Neural crest cell (in vitro differentiated cells): ENCODE measurements at places on chromosomes 5 and 9. TPM values are rescaled to one million over a fixed set of nuclear protein-coding genes. Genes with fewer than 3 reads are reported as not detected.

DNA sequence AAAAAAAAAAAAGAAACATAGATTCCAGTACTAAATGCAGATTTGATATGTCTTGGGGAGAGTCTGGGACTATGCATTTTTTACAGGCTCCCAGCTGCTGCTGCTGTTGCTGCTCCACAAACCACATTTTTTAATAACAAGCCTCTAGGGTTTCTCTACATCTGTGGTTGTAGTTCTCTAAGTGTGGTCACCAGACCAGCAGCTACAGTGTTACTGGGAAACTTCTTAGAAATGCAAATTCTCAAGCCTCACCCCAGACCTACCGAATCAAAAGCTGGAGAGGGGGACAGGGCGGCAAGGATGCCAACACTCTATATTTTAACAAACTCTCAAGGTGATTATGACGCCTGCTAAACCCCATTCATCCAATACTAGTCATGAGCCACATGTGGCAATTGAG, 293.4 kb upstream of the PTGER4 start:
- DNase-seq, result no peak

GRCh38 chr5:96946381-96946780, 10.5 kb downstream of the LNPEP start:
- DNase-seq, result no peak

DNA sequence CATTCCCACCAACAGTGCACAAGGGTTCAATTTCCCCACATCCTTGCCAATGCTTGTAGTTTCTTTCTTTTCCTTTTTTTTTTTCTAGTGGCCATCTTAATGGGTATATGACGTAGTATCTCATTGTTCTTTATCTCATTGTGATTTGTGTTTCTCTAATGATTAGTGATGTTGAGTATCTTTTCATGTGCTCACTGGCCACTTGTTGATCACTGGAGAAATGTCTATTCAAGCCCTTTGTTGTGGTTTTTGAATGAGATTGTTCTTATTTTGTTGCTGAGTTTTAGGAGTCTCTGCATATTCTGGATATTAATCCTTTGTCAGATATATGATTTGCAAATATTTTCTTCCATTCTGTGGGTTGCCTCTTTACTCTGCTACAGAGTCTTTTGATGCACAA, 1.6 kb upstream of the TMED9 start:
- no peak for DNase-seq

Gene IRX2
- total RNA-seq, result 41.6 and 42.5 TPM in 2 replicates

Gene PLPP1
- 13.2 and 14.1 TPM in 2 replicates for total RNA-seq

Gene SLC22A4
- total RNA-seq, result 0.47 and 0.68 TPM in 2 replicates

DNA sequence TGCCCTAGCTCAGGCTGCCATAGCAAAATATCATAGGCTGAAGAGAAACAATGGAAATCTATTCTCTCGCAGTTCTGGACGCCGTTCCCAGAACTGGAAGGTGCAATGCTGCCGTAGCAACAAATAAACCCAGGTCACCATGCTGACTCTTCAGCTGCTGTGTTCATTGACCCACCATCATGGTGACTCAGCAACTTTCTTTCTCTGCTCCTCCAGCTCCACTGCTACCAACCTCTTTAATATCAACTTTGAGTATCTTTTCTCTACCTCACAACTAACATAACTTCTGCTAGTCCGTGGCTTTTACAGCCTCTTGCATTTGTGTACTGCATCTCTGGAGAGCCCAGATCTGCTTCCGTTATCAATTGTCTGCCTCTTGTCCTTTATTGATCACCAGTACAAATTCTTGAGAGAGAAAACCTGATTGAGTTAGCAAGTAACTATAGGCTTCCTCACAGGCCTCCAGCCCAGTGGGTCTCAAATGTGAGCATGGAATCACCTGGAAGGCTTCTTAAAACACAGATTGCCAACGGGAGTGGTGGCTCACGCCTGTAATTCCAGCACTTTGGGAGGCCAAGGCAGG, 47.3 kb upstream of the SLC30A5 start:
- DNase-seq, result no peak

- DNase-seq, result no peak
These were observed 98.9 kb upstream of the CPEB4 start for GRCh38 chr5:173789031-173789920.

Gene BAAT
- 0.16 and 0.30 TPM in 2 replicates for total RNA-seq

DNA sequence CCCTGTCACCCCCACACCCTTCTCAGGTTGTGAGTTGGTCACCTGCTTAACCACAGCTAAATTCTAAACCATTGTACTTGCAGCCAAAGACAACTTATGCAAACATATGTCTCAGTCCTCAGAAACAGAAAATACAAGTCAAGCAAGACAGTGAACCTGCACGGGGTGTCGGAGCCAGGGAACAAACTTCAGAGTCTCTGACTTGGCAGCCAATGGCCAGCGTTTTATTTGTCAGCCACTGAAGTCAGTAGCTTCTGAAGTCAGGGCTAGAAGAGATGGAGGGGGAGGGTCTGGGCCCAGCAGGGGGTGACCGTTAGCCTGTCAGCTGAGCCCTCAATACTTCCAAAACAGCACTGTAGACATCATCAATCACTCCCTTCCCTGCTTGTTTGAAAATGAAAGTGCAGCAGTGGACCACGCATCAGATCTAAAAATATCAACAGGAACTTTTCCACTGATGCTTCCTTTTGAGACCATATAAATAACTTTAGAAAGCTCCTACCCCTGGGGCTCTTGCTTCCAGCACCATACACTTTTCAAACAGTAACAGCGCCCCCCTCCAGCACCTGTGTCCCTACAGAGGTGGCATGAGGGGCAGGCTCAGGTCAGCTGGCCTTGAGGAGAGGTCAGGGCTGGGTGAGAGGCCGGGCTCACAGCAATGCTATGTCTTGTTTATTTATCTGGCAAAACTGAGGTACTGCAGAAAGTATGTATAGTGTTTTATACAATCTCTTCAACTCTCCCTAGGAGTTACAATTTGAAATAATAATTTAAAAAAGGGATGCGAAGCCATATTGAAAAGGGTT, 142.5 kb downstream of the ACER2 start:
- no peak for DNase-seq
